Liver (tissue), 10 donors: ENCODE measurements at places on chromosomes 2 and 18. TPM values are rescaled to one million over a fixed set of nuclear protein-coding genes. Genes with fewer than 3 reads are reported as not detected.

DNA sequence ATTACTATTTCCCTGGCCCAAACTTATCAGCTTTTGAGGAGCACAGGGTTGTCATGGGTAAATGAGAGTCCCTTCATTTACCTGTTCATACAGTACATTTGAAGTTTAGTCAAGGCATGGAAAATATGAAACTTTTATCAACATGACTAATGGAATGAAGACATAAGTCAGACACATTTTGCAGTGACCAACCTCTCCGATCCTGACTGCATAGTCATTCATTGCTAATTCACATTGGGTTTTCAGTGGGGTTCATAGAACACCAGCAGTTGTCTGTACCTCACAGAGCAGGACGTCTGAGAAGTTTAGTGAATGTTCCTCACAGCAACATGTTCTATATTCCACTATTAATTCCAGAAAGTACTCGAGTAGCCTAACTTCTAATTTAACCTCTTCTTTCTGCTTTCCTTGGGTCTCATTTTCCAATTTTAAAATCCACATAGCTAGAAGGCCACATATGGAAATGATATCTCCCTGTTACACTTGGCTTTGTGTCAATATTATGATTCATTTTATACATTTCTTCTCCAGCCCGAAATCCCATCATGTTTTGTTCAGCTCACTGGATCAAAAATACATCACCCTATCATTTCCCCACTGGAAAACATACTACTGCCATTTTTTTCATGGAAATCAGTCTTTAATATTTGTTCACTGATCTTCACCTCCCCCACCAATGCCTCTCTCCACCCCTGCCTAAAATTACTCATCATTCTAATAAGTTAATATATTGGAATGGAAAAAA is 65.9 kb downstream of the CDH20 start:
- DNase-seq = no peak

DNA sequence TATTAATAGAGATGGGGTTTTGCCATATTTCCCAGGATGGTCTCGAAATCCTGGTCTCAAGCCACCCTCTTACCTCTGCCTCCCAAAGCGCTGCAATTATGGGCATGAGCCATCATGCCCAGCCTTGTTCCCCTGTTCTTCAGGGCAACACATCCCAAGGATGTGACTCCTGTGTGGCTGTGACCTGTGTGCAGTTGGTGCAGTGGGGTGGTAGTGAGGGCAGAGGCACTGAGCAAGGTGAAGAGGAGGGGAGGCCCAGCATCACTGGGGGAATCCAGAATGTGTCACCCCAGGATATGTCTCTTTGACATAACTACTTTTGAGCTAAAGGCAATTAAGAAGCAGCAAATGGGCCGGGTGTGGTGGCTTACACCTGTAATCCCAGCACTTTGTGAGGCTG is 23.4 kb downstream of the CENPA start:
- no peak for DNase-seq

DNA sequence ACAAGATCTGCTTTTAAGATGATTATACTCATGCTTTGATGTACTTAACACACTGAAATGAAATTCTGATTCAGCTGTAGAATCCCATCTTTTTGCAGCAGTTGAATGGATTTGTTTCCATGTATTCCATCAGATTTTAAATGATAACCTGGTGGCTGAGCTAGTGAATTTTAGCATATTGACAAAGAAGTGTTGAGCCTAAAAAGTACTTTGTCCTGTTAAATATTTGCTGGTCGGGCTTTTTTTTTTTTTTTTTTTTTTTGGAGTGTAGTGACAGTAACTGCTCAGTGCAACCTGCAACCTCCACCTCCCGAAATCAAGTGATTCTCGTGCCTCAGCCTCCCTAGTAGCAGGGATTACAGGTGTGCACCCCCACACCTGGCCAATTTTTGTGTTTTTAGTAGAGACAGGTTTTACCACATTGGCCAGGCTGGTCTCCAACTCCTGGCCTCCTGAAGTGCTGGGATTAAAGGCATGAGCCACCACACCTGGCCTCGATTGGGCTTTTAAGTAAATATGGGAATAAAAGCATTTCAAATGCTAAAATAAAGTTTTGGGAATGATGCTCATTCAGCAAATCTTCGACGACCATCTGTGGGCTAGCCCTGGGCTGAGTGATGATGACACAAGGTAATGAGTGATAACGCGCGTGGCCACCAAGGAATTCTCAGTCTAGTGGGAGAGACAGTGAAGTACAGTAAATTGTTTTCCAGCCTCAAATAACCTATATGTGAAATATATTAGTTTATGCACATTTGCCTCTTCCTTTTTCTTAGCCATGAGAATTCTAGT is 2.2 kb downstream of the ELP2 start:
- no peak for DNase-seq

- no peak for DNase-seq
Measured at GRCh38 chr18:55327454-55327853, 260.5 kb downstream of the TCF4 start.

- no peak for DNase-seq
Measured at GRCh38 chr18:59478591-59478990, 119.5 kb upstream of the LMAN1 start.

DNA sequence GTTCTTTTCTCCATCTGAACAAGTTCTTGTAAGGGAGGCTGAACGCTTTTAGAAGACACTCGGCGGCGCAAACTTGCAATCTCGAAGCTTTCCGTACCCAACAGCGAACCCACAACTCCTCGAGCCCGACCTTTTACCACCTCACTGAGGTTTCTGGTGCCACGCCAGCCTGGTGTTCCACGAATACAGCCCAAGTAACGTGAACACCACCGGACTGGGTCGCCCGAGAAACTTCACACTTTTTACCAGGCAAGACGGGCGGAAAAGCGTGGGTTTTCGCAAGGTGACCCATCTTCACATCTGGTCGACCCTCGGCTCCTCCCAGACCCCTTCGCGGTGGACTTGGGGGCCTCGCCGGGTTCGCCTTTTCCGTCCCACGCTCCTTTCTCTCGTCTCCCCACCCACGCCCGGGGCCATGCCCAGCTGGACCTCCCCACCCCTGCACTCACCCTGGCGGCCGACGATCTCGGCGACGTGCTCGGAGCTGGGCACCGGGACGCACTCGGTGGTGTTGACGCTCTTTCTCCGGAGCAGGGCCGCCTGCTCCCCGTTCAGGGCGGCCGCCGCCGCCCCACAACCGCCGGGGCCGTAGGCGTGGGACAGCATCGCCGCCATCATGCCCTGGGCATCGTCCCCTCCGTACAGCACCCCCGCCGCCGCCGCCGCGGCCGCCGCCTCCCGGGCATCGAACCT is 1.2 kb downstream of the MEX3C start:
- peak; percentile 63 for DNase-seq

Gene LCT
- total RNA-seq = not detected

GRCh38 chr18:8946066-8946838 is 156.2 kb upstream of the NDUFV2 start:
- no peak for DNase-seq

- no peak for DNase-seq
Measured at GRCh38 chr2:38765551-38765950, 12.5 kb upstream of the GEMIN6 start.

Gene IL1R2
- 28.2 TPM for total RNA-seq

DNA sequence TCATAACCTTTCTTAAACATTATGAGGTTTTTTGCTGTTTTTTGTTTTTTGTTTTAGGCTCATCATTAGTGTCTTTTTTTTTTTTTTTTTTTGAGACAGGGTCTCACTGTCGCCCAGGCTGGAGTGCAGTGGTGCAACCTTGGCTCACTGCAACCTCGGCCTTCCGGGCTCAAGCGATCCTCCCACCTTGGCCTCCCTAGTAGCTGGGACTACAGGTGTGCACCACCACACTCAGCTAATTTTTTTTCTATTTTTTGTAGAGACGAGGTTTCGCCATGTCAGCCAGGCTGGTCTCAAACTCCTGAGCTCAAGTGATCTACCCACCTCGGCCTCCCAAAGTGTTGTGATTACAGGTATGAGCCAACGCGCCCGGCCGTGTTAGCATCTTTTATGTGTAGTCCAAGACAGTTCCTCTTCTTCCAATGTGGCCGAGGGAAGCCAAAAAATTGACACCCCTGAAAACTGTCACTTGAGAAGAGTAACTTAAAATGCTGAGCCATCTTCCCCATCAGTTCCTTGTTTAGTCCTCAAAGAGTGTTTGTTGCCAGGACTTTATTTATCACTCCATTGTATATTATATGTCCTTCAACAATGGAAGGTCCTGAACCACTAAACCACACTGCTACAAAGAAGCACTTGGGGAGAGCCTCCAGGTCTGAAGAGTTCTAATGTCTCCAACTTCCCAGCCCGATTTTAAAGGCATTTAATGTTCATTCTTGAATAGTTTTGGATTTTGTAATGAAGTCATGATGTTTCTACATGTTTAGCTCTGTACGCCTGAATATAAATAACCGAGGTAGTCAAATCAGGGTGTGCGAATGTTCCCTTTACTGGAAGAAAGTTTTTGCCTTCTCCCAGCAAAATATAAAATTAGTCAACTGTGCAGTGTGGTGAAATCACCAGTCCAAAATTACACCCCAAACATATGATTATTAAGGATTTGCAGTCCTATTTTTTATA is 26.4 kb downstream of the ZNF516 start:
- no peak for DNase-seq

- DNase-seq = no peak
Measured at GRCh38 chr2:63055226-63056106, 4.8 kb downstream of the OTX1 start.

- no peak for DNase-seq
Measured at GRCh38 chr2:218631837-218632236, 24.1 kb downstream of the PLCD4 start.

DNA sequence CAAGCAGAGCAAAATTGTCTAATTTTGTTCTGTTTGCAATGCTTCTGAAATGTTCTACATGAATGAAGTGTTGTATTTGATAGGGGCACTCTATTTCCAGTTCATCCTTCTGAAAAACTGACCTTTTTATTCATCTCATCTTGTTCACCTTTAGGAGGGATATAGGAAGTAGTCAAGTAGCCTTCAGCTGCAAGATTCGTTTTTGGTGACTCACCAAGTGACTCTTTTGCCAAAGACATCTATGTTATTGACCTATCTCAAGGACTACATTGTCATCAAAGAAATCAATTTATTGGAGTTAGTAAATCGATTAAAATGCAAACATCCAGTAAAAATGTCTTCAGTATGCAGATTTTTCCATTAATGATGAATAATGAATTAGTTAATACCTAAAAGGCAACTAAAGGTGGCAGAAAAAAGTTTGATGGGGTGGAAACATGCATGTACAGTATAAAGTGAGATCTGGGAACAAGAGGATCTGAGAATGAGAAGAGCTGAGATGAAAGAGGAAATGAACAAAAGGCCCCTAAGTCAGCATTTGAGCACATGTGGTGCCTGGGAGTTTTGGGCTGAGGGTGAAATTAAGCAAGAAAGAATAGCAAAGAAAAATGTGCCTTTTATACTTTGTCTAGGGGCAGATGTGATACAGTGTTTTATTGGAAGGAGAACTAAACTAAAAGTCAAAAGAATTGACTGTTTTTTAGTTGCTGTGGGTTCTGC is 255.1 kb upstream of the LINC00305 start:
- DNase-seq = no peak

Gene SFTPB
- not detected for total RNA-seq

- DNase-seq = no peak
Measured at GRCh38 chr2:156429211-156429610, 7.0 kb upstream of the GPD2 start.

- no peak for DNase-seq
Measured at GRCh38 chr18:8744656-8745055, 39.3 kb downstream of the MTCL1 start.

DNA sequence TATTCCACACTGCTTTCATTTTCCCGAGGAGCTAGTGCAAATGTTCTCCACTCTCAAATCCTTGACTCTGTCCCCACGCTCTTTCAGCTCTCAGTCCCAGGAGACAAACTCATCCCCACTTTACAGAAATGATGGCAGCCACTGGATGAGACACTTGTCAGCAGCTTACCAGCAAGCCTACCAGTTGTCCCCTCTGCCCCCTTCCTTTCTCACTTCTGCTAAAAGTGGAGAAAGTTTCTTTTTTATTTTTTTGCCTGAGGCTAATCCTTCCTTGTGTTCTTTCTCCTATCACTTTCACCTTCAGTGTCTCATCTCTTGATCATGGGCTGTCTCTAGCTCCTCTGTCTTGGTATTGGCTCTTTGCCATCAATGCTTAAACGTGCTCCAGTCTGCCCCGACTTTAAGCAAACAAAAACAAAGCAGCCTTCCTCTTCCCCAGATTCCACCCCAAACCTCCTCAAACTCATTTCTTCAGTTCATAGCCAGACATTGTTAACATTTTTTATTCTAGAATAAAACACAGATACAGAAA is 64.5 kb downstream of the TTC32 start:
- no peak for DNase-seq

GRCh38 chr2:49259926-49260325 is 105.6 kb upstream of the FSHR start:
- no peak for DNase-seq

Gene ST8SIA3
- total RNA-seq = 3.0 TPM

- DNase-seq = no peak
Measured at GRCh38 chr2:220147161-220148038, 520.0 kb downstream of the SLC4A3 start.

Gene C2orf78
- not detected for total RNA-seq

GRCh38 chr2:214465363-214466146 is 54.7 kb downstream of the VWC2L start:
- DNase-seq = no peak

- DNase-seq = no peak
Measured at GRCh38 chr18:68098655-68099054, 582.1 kb upstream of the DSEL start.

- no peak for DNase-seq
Measured at GRCh38 chr18:50315100-50315871, 27.8 kb upstream of the CXXC1 start.

Gene RAB6C
- total RNA-seq = not detected

Gene DIS3L2
- 9.7 TPM for total RNA-seq

Gene DNAJC5G
- not detected for total RNA-seq

Gene DAPL1
- not detected for total RNA-seq

Gene TMEM200C
- 0.23 TPM for total RNA-seq

GRCh38 chr2:141534666-141535362 is 596.0 kb downstream of the LRP1B start:
- no peak for DNase-seq

DNA sequence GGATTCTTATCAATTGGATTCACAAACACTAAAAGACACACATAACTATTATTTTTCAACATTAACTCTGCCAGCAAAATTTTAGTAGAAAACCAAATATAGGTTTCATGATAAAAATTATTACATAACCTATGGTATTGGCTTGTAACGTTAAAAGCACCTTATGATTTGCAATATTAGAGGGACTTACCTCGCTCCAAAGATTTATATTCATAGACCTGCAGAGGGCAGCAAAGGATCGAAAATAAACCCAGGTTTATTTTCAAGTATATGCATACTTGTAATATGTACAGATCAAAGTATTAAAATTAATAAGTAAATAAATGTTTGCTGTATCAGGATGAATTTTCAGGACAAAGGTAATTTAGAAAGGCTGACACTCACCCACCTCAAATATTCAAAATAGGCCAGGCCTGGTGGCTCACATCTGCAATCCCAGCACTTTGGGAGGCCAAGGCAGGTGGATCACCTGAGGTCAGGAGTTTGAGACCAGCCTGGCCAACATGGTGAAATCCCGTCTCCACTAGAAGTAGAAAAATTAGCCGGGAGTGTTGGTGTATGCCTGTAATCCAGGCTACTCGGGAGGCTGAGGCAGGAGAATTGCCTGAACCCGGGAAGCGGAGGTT is 45.3 kb downstream of the LRPPRC start:
- DNase-seq = no peak
